ENCODE measurements at places on chromosomes 1 and 21.

- DNase-seq: no peak
Observed at GRCh38 chr1:72399807-72400206, 117.5 kb upstream of the NEGR1 start.

DNA sequence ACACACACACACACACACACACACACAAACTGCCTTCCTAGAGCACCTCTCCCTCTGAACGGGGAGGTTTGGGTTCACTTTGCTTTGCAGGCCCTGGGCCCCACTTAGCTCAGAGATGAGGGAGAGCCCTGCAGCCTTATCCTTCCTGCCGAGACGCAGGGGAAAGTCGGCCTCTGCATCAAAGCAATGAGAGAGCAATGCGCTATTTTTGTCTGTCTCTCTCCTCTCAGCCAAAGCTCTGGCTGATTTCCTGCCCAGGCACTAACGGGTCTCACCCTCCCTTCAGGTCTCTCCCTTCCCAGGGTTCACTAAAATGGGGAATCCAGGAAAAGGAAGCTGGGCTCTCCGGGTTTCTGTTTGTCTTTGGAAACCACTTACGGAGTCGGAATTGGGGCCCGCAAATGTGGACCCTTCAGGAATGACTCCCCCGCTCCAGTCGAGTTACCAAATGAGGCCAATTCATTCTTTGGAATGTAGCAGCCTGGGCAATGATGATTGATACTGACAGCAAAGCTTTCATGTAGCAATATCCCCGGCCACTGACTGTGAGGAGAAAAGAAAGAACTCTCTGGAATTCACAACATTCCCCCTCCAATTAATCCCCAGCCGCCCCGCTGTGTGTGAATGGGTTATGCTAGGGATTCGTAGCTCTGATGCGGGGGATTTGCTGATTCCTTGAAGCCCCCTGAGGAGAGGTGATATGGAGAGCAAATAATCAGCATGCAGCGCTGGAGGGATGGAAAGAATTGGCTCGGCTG, 61.5 kb upstream of the WLS start:
- DNase-seq: no peak

DNA sequence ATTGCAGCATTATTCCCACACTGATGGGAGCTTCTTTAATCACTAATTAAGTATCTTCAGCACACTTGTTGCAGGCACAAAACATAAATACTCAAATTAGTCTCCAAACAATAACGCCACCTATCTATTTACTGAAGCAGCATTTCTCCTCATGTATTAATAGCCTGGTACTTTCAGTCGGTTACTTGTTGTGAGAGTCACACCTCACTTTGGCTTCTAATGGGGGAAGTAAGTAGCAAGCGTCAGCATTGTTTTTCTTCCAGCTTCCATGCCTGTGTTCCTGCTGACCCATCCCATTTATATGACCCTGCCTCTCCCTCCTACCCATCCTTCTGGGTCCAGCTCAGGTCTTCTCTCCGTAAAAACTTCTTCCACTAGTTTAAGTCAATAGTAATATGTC, 31.9 kb upstream of the DENND1B start:
- DNase-seq: no peak

DNA sequence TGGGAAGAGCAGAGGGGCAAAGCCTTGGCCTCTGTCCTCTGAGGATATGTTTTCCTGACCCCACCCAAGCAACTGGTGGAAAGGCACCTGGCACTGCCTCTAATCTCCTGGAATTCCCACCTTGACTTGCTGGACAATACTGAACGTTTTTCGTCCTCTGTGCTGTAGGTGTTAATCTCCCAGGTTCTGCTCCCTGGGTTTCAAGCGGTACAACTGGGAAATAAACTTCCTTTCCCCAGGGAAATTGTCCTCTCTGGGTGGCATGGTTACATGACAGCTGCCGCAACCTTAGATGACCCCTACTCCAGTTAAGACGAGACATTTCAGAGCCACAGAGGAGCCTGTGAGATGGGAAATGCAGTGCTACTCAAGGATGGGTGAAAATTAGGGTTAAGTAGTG, 57.3 kb upstream of the BCAR3 start:
- no peak for DNase-seq

- no peak for DNase-seq
Observed at GRCh38 chr1:218266356-218266755, 18.7 kb upstream of the RRP15 start.

DNA sequence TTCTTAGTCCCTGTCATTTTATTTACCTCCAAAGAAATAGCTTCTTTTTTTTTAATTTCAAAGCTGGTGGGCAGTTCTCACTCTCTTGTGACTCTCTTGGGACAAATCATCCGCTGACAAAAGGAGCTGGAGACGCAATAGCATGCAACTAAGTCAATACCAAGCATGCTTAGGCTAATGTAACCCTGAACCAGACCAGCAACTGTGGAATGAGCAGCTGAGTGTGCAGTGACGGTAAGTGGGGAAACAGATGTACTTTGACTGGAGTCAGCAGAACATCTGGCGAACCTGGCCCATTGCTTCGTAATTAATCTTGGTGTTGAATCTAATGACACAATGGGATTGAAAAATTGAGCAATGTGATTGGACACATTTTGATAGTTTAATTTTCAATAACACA, 280.7 kb upstream of the PLXNA2 start:
- DNase-seq: no peak

DNA sequence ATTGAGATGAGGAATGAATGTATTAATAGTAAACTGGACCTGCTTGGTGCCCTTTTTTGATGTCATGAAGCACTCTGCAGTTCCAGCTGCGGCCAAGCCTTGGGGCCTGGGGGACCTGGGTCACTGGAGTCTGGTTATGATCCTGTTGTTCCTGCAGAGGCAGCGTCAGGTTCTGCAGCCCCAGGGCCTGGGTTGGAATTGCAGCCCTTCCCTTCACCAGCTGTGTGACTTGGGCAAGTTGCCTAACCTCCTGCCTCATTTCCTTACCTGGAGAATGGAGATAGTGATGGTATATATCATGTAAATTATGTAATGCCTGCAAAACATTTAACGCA, 9.1 kb upstream of the ATP5PO start:
- peak; percentile 32 for DNase-seq

GRCh38 chr1:166062421-166063070, 104.3 kb downstream of the FAM78B start:
- no peak for DNase-seq

DNA sequence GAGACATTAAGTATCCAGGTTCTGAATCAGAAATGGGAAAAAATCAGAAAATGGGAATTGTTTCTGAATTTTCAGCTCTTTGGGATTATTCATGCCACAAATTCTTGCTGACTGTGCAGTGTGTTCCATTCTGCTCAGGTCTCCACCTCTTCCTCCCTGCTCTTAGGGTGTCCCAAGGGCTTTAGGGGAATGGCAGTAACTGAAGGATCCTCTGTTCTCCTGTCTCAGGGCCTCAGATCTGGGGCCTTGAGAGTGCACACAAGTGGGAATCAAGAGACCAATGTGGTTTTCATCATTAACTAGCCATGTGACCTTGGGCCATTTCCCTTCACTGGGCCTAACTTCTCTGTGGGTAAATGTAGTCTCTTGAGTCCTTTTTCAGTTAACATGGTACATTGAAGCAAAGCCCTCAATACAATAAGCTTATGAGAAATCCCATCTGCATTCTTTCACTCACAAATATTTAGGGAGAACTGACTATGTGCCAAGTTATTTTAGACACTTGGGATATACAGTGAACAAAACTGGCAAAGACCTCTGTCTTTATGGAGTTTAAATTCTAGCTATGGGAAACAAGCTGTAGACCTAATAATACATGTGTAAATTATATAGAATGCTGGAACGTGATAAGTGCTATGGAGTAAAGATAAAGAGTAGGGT, 75.7 kb upstream of the SPATA6 start:
- DNase-seq: no peak

DNA sequence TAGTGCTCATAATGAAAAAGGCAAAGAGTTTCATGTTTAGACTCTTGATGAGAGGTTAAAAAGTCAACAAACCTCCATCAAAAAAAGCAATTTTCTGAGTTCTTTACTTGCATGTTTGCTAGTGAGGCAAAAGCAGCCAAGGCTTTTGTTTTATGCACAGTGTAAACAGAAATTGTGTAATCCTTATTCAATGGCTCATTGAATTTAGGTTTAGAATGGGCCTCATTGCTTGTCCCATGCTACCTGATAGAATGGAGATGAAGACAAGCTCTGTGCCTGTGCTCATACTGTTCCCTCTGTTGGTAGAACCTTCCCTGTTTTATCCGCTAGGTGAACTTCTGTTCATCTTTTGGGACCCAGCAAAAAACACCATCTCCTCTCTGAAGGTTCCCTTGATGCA, 10.0 kb upstream of the LRRC8D start:
- no peak for DNase-seq

GRCh38 chr1:207031632-207032264, 808 bp downstream of the C1orf116 start:
- peak; percentile 84 for DNase-seq

DNA sequence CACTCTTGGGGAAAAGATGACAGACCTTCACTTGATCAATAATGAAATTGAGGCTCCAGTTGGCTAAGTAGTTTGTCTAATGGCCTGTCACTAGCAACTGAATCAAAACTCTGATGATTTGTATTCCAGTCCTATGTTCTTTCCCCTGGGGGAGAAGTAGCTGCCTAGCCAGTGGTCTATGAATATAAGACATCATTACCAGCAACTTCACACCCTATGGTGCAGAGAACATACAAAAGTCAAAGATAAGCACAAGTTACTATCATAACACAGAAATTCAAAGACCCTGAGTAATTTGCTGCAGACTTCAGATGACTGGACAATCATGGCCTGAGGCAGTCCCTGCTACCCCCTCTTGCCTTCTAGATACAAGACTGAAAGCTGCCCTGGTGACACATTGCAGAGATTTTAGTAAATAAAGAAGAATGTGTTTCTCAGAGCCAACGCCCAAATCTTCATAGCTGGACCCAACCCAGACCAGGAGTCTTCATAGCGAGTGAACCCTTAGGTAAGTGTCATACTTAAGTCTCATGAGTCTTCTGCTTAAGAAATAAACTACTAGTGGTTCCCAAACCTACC, 993 bp downstream of the PDZK1 start:
- DNase-seq: no peak

DNA sequence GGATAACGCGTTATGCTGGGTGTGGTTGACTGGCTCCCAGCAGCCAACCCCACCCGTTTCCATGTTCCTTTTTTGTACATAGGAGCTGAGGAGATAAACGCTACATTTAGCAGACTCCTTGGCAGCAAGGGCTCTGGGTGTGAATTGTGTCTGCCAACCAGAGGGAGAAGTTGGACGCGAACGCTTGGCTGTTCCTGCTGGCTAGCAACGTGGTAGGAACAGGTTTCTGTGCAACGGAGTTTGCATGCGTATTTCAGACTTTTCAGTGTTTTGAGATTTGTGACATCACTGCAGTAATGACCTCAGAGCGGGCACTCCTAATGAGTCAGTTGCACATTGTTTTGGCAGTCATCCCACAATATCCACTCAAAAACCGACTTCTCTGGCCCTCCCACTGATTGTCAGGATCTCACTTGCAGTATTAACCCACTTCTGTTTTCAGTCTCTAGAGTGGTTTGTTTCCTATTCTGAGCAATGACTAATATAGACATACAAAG, 98.7 kb upstream of the RGS1 start:
- DNase-seq: no peak

- DNase-seq: no peak
Observed at GRCh38 chr1:100076744-100077143, 56.0 kb downstream of the SASS6 start.

GRCh38 chr1:118012515-118013124, 83.1 kb downstream of the WDR3 start:
- no peak for DNase-seq

- DNase-seq: peak; percentile 81
Observed at GRCh38 chr1:116122955-116123757, 12.0 kb downstream of the MAB21L3 start.

DNA sequence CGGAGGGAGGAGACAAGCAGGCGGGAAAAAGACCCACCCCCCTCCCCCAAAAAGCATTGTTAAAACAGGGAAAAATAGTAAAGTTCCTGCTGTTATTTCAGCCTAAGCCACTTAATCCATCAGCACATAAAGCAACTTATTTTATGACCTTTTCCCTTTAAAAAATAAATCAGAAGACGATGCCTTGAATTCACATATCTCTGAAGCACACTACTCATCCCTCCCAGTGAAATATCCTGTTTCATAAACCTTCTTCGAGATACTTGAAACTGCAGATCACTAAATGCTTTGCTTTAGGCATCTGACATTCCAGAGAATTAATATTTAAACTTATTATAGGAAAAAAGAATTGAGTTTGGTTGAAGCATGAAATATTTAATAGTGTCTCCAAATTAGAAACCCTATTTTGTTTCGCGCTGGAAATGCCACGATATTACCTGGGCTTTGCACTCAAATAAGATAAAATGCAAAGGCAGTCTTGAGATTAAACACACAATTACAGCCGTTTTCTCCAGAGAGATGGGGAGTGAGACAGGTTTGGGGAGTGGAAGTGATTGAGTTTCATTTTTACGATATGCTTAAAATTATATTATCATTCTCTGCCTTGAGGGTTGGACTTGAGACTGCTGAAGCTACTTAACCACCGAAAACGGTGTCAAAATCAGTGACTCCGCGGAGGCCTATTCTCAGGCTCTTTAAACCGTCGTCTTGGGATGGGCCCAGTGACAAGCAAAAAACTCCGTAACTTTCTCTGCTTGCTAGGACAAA, 9.3 kb downstream of the GLIS1 start:
- DNase-seq: no peak

- DNase-seq: no peak
Observed at GRCh38 chr1:235515844-235516512, 11.7 kb upstream of the B3GALNT2 start.

- no peak for DNase-seq
Observed at GRCh38 chr21:45772180-45772579, 128.7 kb downstream of the PCBP3 start.

- no peak for DNase-seq
Observed at GRCh38 chr21:45469273-45470086, 64.5 kb downstream of the COL18A1 start.

DNA sequence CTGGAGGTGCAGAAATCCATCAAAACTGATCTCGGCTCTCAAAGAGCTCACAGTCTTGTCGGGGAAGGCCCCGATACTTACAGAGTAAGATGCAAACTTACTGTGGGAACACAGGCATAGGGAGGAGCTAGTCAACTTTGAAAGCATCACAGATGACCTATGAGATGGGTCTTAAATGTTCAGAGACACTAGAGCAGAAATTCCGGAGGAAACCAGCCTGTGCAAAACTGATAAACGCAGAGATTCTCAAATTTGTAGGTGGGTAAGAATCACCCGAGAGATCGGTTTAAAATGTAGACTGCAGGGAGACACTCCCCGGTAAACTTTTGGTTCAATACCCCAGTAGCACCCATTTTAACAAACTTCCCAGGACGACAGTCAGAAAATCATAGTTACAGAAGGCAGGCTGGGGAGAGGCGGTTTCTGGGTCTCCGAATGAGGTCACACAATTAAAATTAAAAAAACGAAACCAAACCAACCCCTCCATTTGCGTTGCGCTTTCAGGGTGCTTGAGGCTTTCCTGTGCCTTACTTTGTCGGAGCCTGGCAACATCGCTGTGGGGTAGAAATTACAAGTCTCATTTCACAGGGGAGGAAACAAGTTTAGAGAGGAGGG, 755 bp upstream of the THRAP3 start:
- no peak for DNase-seq

DNA sequence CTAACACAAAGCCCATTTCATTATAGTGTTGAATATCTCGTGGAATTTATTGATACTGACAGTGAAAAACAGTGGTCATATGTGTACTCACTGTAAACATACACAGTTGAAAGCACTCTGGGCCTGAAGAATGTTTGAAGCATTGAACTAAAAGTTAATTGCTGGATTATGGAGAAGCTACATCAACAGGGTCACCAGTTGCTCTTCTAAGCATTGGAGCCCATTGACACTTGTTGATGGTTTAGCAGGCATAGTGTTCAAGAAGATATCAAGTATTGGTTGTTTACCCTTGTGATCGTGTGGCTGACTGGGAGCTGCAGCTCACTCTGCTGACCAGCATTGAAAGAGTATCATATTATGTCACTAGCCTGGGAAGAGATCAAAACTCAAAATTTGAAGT, 10.3 kb downstream of the ZYG11A start:
- no peak for DNase-seq

Data from left colon (tissue), 2 donors.